NCI-H1694 treated with DMSO at 0.1 percent for 48 hours (cell line): ENCODE measurements at places on chromosomes 3 and 15.

GRCh38 chr3:19171794-19172193 lies 23.5 kb downstream of the KCNH8 start:
- DNase-seq = no peak

DNA sequence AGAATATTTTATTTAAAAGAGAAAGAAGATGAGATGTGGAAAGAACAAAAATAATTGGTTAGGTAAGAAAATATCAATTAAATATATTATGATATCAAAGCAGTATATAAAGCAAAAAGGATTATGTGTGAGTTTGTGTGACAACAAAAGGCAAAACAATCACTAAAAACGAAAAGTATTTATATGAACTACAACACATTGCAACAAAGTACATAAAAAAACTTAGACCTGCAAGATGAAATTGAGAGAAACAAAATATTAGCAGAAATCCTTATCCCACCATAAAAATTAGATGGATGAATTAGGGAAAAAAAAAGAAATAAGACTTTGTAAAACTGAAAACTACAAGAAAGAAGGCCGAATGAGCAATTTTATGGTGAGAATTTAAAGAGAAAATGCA lies 27.3 kb upstream of the IGF1R start:
- no peak for DNase-seq

GRCh38 chr3:175716446-175716845 lies 857.3 kb downstream of the NAALADL2 start:
- DNase-seq = no peak

GRCh38 chr3:47577583-47578118 lies 1.0 kb downstream of the CSPG5 start:
- DNase-seq = no peak

DNA sequence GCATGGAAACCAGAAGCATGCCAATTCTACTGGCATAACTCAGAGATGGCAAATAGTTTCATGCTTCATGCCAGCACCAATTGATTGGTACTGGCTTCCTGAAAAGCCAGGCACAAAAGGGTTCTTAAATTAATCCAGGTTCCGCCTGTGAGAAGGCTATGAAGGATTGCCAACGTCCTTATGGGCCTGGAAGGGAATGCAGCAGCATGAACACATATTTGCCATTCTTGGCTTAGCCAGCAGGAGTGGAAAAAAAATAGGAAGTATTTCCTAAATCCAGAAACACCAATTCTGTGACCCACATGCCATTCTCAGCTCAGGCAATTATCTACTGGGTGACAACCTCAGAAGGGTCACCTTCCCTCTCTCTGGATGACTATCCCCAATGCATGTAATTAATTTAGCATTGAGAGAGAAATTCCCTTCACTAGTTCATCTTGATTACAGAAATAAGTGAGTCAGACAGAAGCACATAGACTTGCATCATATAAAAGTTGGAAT lies 36.0 kb downstream of the ADAMTS9 start:
- no peak for DNase-seq

DNA sequence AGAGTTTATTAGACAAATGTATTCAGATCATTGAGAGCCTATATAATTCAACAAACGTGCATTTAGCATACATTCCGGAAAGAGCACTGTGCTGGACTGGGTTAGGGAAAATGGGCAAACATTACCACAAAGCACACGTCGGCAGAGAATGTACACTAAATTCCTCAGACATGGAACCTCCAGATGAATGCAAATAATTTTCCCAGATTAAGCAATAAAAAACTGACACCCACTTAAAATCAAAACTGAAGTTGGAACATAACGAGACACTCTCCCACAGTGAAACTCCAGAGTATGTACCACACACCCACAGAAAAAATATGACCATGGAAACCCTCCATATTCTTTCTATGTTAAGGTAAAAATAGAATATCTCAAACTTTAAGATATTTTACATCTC lies 4.8 kb downstream of the SECISBP2L start:
- no peak for DNase-seq

DNA sequence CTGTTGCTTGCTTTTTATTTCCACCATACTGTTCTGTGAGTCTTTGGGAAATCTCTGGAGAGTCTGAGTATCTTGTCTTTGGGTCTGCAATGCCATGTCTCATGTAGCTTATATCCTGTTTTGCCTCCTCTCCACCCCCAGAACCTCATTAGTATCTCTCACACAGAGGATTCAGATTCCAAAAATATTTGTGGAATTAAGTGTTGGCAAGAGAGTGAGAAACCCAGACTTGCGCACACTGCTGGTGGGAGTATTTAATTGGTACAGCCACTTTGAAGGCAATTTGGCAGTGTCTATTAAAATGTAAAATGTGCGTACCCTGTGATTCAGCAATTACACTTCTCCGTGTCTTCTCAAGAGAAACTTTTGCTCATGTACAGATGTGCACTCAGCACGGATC lies 68.6 kb downstream of the ZNF621 start:
- DNase-seq = no peak

DNA sequence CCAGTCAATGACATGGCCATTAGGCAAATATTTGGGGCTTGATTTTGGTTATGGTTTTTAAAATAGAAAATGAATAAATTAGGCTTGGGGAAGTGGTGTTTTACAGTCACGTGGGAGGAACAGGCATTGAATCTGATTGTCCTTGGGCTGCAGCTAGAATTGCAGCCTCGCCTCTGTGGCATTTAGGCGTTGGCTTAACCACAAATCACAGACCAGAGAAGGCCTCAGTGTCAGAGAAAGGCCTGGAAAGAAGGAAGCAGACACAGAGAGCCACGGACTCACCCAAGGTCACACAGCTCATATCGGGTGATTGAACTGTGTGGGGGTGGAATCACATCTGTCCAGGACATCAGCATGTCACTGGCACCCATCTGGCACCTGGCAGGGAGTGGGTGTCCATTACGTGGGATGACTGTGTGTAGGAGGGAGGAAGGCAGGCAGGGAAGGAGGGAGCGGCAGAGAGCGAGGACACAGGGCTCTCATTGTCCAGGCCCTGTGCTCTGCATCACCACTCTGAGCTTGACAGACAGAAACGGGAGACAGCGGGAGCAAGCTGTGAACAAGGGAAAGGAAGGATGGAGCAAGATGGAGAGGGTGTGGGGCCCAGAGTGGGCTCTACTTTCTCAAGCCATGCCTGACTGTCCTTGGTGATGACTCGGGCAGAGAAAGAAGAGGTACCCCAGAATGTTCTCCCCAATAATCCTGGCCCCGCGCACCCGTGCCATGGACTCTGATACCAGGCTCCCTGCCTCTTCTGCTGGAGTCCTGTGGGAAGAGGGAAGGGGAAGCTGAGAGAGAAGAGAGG lies 186.4 kb downstream of the FAM43A start:
- DNase-seq = no peak

DNA sequence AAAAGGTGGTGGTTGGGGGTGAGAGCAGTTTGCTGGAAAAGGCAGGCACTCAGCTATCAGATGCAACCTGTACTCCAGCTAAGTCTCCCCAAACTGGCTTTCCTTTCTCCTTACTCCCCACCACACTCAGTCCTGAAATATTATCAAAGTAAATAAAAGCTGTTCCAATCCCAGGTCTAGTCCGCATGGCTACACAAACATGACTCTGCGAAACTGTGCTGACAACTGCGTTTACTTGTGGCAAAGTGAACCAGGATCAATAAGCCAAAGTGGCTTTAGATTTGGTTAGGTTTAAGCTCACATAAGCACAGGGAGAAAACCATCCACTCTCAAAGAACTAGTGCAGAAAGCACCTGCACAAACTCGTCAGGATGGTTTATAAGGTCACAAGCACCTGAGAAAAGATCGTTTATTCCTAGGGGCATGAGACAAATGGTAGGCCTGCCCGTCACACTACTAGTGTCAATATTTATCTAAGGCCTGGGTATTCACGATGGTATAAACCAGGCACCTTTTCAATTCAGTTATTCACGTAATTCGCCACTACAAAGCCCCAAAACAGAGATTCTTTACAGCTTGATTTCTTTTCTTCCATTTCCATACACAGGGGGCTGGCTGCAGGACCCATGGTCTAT lies 25.3 kb downstream of the LRIG1 start:
- no peak for DNase-seq
